ENCODE measurements at places on chromosomes 2 and 18.

DNA sequence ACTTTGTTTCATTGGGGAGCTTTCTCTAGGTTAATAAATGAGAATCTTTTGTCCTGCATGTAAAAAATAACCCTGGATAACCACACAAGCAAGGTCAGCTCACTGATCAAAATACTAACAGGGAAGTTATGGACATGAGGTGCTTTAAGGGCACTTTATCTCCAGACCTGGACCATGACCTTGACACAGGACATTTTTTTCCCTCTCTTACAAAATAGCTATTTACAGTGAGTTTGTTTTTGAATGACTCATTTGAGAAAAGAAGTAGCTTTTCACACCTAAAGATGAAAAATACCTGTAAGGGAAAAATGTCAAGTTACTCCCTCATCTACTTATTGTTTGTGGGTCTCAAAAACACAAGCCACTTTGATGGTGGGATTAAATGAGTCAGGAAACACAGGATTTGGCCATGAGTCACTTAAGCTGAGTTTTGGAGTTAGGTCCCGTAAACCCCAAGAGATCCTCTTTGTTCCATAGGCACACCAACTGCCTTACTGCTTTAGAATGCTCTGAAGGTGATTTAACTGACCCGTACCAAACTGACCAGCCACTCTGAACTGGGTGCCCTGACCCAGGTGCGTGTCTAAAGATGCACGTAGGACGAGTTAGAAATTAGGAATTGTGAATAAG lies 479.3 kb upstream of the NXPH2 start:
- DNase-seq = no peak

DNA sequence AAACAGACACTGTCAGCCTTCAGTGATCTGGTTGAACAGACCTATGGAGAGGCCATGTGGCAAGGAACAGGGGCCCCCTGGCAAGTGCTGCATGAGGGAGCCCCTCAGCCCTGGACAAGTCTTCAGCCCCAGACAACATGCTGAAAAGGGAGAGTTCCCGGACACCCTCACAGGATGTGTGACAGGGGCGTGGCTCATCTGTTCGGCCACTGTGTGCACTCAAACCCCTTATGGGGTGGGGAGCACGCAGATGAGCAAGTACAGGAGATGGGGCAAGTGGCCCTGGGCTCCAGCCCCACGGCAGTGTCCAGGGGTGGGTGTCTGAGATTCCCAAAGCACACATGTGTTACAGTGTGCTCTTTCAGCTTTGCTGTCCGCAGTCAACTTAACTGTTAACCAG lies 35.4 kb upstream of the MPPE1 start:
- DNase-seq = no peak

GRCh38 chr2:8754106-8754776 lies 72.4 kb downstream of the ID2 start:
- DNase-seq = no peak

- DNase-seq = no peak
Observed at GRCh38 chr2:23050388-23050787, 334.6 kb upstream of the KLHL29 start.

- DNase-seq = no peak
Observed at GRCh38 chr18:76524477-76524876, 29.4 kb upstream of the ZNF516 start.

- DNase-seq = no peak
Observed at GRCh38 chr18:13449651-13450050, 231.1 kb downstream of the LDLRAD4 start.

DNA sequence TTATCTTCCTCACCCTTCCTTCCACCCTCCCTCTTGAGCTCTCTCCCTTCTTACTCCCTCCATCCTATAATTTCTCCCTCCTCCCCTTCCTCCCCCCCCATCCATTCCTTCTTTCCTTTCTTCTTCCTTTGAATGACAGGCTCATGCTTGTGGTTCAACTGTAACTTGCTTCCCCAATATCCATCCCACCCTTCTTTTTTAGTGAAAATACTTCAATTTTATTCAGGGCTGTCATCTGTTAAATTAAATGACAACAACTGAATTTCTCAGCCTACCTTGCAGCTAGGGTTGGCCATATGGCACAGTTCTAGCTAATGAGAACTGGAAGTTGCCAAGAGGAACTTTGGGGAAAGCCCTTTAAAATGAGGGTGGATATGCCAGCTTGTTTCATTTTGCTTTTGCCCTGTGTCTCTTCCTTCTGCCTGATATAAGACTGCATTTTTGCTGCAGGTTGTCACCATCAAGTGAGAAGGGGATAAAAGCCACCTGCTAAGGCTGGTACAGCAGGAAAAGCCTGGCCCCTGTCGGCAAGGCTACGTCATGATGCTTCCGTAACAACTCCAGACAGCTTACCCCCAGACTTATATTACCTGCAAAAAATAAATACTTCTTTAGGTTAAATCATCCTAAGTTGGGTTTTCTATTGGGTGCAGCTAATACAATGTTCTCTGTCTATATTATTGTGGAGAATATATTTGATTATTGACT lies 121.8 kb downstream of the NXPH2 start:
- no peak for DNase-seq

- DNase-seq = no peak
Observed at GRCh38 chr2:239874636-239875356, 150.3 kb downstream of the NDUFA10 start.

- DNase-seq = no peak
Observed at GRCh38 chr18:3121259-3121658, 98.5 kb downstream of the MYOM1 start.

DNA sequence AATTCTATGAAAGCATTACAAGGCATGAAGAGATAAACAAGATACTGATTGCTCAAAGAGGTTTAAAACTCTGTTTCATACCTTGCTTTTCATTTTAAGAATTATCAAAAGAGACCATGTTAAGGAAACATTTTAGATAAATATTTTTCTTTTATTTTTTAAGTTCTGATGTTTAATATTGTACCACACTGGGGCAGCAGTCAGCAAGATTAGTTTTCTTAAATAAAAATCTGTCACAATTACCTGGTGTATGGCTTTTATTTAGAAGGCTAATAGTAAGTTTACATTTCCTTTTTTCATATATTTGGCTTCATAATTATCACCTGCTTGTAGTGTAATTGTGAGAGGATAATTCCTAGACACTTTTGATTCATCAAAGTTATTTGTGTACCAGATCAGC lies 46.4 kb downstream of the ZNF804A start:
- DNase-seq = no peak

- no peak for DNase-seq
Observed at GRCh38 chr2:215059724-215060123, 78.7 kb downstream of the ABCA12 start.
